ENCODE measurements at places on chromosomes 1 and 21. TPM values are rescaled to one million over a fixed set of nuclear protein-coding genes. Genes with fewer than 3 reads are reported as not detected.

Gene B3GALT2
- total RNA-seq, result 0.62 TPM

Gene CD84
- total RNA-seq, result not detected

Gene BMP8A
- 0.36 TPM for total RNA-seq

Gene CCDC17
- 2.2 TPM for total RNA-seq

Gene MAP1LC3C
- total RNA-seq, result not detected
